CD4-positive, alpha-beta T cell treated with Interleukin-17A for 1 hour (primary cell): ENCODE measurements at places on chromosomes 1 and 21.

DNA sequence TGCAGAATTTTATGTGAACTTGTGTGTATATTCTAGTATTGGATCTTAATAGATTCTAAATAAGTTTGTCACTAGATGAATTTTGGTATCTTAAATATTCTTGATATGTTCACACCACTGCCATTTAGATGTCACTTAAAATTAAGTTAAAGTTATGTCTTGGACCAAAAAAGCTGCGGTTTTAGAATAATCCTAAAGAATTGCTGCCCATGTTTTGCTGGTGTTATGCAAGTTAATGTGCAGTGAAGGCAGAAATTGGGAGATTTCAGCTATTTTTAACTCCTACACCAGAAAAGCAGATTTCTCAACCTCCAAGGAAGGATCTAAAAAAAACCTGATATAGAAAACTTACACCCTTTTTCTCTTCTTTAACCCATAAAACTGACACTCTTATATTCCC, 757 bp downstream of the ACADM start:
- DNase-seq: no peak

DNA sequence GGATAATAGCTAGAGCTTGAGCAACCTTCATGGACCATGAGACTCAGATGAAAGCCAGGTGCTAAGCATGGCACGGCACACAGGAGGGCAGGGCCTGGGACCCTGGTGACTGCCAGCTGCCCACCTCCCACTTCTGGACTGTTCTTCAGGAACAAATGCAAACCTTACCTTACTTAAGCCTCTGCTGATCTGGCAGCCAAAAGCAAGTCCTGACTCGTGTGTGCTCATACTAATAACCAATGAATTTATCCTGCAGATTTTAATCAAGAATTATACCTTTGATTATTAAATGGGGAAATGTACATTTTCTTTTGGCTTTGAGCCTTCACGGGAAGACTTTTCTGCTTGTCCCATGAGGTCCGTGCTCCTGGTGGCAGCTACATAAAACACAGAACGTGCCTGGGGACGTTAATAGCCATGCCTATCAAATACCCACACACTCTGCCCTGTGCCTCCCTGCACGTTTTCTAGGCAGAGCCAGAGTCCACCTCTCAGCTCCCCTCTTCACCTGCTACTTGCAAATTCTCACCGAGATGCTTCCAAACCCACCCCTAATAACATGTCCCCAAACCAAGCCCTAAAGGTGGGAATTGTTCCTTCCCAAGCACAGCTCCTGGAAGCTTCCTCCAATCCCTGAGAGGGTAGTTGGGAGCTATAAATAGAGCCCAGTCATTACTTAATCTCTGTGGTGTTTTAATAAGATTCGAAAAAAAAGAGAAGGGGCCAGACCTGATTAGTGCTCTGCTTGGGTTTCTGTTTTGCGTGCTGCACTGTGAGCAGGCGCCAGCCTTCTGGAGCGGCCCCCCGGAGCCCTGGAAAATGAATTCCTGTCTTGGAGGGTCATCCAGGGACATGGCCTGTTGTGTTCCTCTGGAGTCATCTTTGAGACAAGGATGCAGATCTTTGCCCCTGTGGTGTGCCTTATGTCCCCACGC, 33.5 kb downstream of the SLC1A7 start:
- DNase-seq: no peak

GRCh38 chr1:35269989-35270289, 1.4 kb downstream of the ZMYM4 start:
- no peak for DNase-seq

- DNase-seq: no peak
Observed at GRCh38 chr1:221691261-221691660, 50.6 kb downstream of the DUSP10 start.

GRCh38 chr1:214439352-214440119, 111.9 kb downstream of the PTPN14 start:
- DNase-seq: peak; percentile 18

DNA sequence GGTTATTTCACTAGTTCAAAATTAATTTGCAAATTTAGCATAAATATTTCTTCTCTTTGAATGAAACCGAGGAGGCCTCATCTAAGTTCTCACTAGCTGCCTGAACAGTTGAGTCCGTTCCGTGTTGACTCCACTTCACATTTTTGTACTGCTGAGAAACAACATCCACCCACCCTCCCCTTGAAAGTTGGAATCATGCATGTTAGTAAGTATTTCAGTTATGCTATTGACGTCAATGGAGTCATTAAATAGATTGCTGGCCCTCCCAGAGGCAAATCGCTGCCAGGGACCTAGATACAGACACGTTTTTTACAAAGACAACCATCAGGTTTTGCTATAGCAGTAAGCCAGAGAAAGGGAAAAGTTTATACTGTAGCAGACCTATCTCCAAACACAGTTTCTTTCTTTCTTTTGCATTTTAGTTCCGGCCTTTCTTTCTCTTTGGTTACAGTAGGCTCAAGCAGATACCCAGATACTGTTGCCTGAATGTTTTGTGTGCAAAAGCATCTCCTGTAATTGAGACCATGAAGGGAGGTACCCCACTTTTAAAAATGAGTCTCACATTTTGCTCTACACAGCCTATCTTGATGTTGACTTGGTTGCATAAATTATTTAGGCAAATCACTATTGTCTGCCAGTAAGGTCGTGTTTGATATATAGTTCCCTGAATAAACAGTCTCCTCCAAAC, 262.6 kb upstream of the SGIP1 start:
- DNase-seq: peak; percentile 32

- no peak for DNase-seq
Observed at GRCh38 chr1:214640431-214641213, 37.6 kb downstream of the CENPF start.

GRCh38 chr1:232613752-232614381, 16.1 kb downstream of the SIPA1L2 start:
- DNase-seq: no peak

DNA sequence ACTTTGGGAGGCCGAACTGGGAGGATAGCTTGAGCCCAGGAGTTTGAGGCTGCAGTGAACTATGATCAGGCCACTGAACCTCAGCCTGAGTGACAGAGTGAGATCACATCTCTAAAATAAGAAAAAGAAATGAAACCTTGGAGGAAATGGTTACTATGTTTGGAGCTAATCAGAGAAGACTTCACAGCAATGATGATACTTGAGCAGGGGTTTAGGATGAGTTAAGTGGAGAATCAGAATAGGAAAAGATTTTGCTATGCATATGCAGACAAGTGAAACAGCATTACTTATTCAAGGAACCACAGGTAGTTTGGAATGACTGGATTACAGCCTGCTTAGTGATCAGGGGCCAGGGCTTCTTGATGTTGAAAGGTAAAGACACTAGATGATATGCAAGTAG, 1.3 kb upstream of the CD5L start:
- DNase-seq: no peak

- no peak for DNase-seq
Observed at GRCh38 chr1:70143048-70143659, 62.2 kb downstream of the LRRC40 start.
